NT2/D1 (cell line): ENCODE measurements at places on chromosomes 5 and 9.

DNA sequence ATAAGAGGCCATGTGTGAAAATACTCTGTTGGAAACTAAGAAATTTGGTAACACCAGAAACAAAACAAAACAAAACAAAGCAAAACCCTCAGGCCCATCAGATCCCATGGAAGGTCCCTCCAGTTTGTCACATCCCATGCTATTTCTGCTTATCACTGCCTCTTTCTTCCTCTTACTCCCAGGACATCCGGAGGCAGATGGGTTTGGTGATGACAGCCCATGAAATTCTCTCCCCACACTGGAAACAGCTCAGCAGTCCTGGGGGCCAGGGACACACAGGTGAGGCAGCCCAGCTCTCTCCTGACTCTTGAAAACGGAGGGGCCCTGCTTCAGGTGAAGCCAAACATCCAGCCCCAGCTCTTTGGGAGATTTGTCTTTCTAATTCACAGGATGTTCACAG is 63.2 kb downstream of the NRG2 start:
- no peak for DNase-seq

DNA sequence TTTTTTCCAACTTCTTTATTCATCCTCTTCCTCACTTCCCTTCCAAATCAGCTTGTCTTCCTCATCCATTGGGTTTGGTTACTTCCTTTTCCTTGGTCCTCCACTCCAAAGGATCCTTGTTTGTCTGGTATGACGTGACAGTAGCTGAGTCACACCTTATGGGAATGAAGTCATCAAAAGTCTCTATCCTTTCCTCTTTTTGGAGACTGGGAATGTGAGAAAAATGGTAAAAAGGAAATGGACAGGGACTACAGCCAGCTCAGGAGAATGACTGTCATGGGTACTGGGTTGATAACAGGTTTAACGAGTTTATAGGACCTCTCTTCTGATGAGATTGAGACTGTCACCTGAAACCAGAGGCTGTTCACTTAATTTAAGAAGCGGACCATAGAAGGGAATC is 76.2 kb upstream of the MYO10 start:
- DNase-seq, result no peak

GRCh38 chr5:95779611-95780010 is 42.9 kb downstream of the GLRX start:
- DNase-seq, result no peak

DNA sequence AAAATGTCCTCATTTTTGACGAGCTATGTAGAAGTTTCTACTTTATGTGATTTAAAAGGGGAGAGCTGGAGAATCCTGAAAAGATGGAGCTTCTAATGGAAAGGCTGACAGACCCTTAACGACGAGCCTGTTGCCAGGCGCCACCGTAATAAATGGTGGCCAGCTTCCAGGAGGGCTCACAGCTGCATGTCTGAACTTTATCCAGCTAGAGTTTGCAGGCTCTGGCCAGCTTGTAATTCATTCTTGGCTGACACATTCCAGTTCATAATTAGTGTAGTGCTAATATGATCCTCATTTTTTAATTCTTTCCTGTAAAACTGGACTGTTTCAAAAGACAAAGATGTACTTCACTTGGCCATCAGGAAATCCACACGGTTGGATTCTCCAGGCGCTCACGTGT is 246.7 kb downstream of the GAS1 start:
- DNase-seq, result no peak

GRCh38 chr5:58773744-58774441 is 191.0 kb downstream of the RAB3C start:
- DNase-seq, result no peak

DNA sequence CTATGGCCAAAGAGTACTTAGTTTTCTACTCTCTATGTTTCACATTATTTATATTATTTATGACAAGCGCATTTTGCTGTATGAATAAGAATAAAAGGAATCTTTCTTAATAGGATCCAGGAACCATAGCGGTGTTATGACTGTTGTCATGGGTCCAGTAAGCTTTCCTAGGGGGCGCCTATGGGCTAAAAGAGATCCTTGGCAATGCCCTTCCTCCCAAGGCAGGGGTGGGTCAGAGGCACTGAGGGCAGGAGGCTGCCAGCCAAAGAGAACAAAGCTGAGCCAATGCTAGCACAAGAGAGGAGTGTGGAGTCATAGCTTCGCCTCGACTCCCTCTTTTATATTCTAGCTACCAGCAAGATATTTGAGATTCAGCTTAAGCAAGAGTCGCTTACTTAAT is 98.4 kb upstream of the GNAQ start:
- DNase-seq, result no peak

DNA sequence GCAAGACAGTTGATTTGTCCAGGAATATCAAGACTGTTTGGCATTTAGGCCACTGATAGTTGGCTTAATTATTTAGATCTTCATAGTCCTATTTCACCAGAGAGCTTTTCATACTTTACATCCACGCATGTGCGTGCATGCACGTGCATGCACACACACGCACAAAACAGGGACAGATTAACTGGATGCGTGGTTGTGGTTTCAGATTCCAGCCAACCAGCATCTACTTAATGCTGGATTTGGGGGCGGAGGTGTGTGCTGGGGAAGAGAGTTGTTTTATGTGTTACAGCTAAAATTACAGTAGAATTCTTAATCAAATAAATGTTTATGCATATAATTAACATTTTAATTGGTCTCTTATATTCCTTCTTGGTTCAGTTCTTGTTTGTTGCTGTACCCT is 7.3 kb downstream of the RNF14 start:
- DNase-seq, result no peak

DNA sequence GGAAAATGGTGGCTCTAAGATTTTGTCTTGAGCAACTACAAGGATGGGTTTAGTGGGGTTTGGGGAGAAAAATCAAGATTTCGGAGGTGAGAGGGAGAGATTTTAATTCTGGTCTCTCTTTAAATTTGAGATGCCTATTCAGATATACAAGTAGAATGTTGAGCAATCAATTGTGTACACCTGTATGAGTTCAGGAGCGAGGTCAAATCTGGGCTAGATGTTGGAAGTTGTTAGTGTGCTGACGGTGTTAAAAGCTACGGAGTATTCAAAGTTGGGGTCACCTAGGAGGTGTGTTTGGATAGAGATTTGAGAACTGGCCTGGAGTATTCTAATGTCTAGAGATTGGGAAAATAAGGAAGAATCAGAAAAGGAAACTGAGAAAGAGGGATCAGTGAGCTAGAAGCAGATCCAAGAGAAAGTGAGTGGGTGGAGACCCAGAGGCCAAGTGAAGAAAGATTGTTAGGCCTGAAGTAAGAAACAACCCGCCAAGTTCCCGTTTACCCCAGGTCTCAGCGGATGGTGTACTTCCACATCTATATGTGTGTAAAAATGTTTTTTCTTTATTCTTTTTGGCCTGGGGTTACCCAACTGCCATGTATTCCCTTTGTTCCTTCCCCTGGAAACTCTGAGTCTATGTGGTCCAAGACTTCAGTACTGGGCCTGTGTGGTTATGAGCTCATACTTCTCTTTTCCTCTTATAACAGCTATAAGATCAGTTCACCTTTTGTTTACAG is 11.9 kb upstream of the ARHGAP26 start:
- DNase-seq, result no peak

DNA sequence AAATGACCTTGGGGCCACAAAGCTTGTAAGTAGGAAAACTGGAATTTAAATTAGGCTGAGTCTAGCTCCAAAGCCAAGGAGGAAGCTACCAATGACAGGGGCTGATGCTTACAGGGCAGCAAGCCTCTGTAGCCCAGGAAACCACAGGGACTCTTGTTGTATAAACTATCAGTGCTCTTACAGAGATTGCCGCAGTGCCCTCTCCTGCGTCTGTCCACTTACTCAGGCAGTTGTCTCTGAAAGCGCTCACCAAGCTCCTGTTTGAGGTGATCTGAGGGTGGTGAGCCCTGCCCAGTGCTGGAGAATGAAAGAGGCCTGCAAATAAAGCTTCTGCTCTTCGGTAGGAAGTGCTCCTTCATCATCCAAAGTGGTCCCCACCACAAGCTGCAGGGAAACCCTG is 498.8 kb downstream of the ARHGEF28 start:
- DNase-seq, result no peak

- DNase-seq, result no peak
Observed at GRCh38 chr5:174503461-174504265, 220.7 kb upstream of the MSX2 start.

- DNase-seq, result no peak
Observed at GRCh38 chr5:14039576-14039975, 95.1 kb upstream of the DNAH5 start.
